ENCODE measurements at places on chromosomes 4 and X.

GRCh38 chr4:53861856-53862610 is 202.4 kb downstream of the CHIC2 start:
- no peak for DNase-seq

DNA sequence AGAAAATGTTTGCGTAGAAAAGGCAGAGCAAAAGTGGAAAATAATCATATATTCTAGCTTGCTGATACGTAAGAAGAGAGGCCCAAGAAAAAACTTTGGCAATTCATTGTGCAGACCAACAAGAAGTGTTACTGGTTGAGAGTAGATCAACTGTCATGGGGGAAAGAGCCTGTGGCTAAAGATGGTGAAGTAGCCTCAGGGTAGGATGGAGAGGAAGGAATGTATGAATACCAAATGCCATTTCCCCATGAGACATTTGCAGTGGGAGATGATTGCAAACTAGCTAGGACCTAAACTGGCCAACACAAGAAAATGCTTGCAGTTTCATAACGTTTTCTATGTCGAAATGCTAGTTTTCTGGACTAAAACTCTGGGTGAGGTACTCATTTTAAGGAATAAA is 47.7 kb upstream of the ADGRL3 start:
- DNase-seq: no peak

DNA sequence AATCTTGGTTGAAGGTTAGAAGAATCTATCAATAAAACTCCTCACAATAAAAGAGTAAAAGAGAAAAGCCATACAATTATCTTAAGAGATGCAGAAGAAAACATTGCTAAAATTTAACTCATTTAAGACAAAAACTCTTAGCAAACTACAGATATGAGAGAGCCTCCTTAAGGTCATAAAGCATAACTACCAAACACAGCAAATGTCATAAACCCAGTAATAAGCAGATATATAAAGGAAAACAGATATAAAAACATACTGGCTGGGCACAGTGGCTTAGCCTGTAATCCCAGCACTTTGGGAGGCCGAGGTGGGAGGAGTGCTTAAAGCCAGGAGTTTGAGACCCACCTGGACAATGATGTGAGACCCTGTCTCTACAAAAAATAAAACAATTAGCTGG is 165.3 kb downstream of the FAM13A start:
- no peak for DNase-seq

DNA sequence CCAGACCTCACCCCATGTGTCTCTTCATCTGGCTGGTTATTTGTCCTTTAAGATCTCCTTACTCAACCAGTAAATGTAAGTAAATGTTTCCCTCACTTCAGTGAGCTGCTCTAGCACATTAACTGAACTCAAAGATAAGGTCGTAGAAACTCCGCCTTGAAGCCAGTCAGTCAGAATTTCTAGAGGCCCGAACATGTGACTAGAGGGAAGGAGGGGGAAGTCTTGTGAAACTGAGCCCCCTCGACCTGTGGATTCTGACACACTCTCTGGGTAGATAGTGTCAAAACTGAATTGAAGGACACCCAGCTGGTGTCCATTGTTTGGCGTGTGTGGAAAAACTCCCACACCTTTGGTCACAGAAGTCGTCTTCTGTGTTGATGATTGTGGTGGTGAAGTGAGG is 933.9 kb downstream of the ADGRL3 start:
- DNase-seq: no peak

DNA sequence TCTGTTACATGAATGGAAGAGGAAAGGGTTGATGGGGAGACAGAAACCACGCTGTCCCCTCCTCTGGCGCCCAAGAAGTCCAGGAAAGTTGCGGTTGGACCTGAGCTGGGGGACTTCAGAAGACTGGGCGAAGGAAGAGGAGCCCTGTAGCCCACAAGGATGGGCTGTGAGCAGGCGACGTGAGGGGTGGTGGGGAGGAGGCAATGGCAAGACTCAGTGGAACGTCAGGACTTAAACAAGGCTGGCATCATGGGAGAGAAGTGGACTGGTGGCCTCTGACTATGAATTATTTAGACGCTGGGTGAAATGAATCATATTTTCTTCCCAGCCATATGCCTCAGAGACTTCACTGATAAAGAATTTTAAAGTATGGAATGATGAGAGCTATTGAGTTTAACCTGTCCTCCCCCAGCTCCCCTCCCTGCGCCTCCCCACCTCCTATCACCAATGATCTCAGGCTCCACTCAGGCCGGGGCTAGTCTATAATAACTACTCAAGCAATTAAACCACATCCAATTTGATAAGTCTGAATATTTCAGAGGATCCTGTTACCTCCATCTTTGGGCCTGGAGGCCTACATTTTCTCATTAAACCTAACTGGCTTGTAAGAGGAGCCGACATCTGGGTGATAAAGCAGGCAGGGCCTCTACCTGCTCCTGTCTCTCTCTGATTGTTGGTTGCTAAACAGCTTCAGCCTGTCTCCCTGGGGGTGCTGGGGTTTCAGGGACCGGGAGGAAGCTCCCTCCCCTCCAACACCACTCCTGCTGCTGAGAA is 63.6 kb downstream of the SMIM20 start:
- DNase-seq: no peak

Data from SJSA1 (cell line).